Naive thymus-derived CD8-positive, alpha-beta T cell (primary cell): ENCODE measurements at places on chromosomes 1 and 21. TPM values are rescaled to one million over a fixed set of nuclear protein-coding genes. Genes with fewer than 3 reads are reported as not detected.
A peak's percentile ranks its signal among the peaks of the same experiment; 100 is the strongest.

- H3K4me1 ChIP-seq: no peaks in the 10 kb centered on the region
- H3K4me3 ChIP-seq: no peak overlapping the region
- DNase-seq: no peak
- no peak overlapping the region for H3K27ac ChIP-seq
- H3K27me3 ChIP-seq: peaks cover 2% of the 10 kb centered on the region
Observed at GRCh38 chr1:239247285-239247684, 139.1 kb upstream of the CHRM3 start.

GRCh38 chr1:41240781-41241353, 1.2 kb downstream of the SCMH1 start:
- no peaks in the 10 kb centered on the region for H3K27me3 ChIP-seq
- peak overlapping the region; percentile 81 for H3K4me3 ChIP-seq
- DNase-seq: no peak
- H3K27ac ChIP-seq: peak overlapping the region; percentile 83
- no peaks in the 10 kb centered on the region for H3K36me3 ChIP-seq

DNA sequence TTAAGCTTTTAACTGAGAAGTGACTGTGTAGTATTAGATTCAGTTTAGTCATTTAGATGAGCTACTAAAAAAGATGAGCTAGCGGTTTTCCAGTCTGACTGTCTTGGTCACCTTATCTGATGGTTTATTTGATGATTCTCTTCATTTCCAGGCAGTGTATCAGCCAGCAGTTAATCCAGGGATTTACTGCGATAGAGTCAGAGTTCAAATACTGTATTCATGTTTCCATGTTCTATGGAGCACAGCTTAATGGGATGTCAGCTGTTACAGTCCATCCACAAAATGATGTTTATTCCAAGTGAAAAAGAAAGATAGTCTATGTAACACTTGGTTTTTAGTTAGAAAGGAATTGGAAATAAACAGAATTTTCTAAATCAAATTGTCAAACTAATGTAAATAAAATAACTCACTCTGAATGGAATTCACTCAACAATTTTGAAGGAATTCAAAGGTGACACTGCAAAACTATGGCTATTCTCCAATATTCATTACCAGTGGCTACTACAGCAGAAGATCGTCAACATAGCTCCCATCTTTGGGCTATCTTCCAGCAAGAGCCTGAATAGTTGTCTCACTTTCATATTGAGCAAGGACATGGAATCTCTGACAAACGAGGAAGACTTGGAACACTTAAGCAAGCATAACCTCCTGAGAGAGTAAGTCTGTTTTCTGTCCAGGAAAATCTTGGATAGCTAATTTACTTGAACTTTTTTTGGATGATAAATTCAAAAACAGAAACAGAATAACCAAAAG, 54.6 kb upstream of the DPT start:
- H3K4me3 ChIP-seq: no peak overlapping the region
- no peaks in the 10 kb centered on the region for H3K36me3 ChIP-seq
- peaks cover 6% of the 10 kb centered on the region for H3K27me3 ChIP-seq
- DNase-seq: no peak
- H3K4me1 ChIP-seq: no peaks in the 10 kb centered on the region
- H3K27ac ChIP-seq: no peak overlapping the region

GRCh38 chr1:26482921-26483320, 10.7 kb downstream of the HMGN2 start:
- peak overlapping the region; percentile 81 for H3K27ac ChIP-seq
- H3K36me3 ChIP-seq: peaks cover 26% of the 10 kb centered on the region
- no peaks in the 10 kb centered on the region for H3K27me3 ChIP-seq
- DNase-seq: no peak
- no peaks in the 10 kb centered on the region for H3K4me1 ChIP-seq

- no peak for DNase-seq
- H3K27me3 ChIP-seq: no peaks in the 10 kb centered on the region
- H3K27ac ChIP-seq: no peak overlapping the region
- no peaks in the 10 kb centered on the region for H3K36me3 ChIP-seq
- H3K4me1 ChIP-seq: no peaks in the 10 kb centered on the region
Observed at GRCh38 chr21:43801006-43801783, 11.8 kb downstream of the RRP1 start.

DNA sequence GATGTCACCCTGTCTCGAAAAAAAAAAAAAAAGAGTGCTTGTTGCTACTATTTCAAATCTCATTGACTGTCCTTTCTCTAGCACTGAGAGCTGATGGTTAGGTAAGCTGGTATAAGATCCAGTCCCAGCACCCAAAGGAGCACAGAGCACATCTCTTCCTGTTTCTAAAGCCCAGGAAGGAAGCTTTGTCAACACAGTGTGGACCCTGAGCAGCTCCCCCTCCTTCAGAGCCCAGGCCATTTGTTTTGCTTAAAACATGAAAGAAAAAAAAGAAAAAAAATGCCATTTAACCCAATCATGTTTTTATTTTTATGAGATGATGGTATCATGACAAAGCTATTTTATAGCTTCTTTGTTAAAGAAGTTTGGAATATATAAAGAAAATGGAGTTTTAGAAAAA, 184.1 kb upstream of the DUSP10 start:
- H3K27ac ChIP-seq: no peak overlapping the region
- H3K27me3 ChIP-seq: no peaks in the 10 kb centered on the region
- DNase-seq: no peak
- no peak overlapping the region for H3K4me3 ChIP-seq
- H3K36me3 ChIP-seq: peaks cover 5% of the 10 kb centered on the region

DNA sequence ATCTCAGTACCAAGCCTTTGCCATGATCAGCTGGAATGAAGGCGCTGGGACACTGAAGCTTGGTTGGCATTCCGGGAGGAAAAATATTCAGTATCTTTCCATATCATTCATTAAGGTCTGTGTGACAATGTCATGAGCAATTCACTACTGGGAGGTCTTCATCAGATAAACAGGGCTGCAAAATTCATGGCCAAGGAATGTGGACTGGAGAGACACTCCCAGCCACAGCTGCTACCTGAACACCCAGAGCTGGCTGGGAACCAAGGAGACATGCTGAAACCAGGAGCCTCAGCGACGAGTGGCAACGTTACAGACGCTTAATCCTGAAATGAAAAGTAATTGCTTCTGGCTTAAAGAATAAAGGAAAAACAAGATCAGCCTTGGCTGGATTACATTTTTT, 30.6 kb upstream of the DDAH1 start:
- H3K27me3 ChIP-seq: peaks cover 4% of the 10 kb centered on the region
- H3K4me3 ChIP-seq: no peak overlapping the region
- no peaks in the 10 kb centered on the region for H3K36me3 ChIP-seq
- H3K4me1 ChIP-seq: no peaks in the 10 kb centered on the region
- no peak overlapping the region for H3K27ac ChIP-seq
- no peak for DNase-seq

Gene ZNF593
- total RNA-seq: 13.1 TPM

DNA sequence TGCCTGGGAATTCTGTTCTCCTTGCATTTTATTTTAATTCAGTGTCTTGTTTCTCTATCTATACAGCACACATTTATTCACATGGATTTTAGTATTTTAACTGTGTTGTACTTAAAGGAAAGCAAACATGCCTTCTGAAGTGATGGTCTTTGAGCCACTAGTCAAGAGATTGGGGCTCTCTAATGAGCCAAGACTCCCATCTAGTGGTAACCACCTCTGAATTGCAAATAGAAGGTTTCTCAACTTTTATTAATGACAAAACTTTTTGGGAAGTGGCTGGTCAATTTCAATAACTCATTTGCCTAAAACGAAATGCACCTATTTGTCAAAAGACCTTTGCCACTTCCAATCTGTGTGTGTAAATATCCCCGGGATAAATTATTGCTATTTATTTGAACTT, 199.6 kb downstream of the LTN1 start:
- H3K36me3 ChIP-seq: peaks cover 5% of the 10 kb centered on the region
- H3K27me3 ChIP-seq: no peaks in the 10 kb centered on the region
- no peak overlapping the region for H3K27ac ChIP-seq
- peaks cover 4% of the 10 kb centered on the region for H3K4me1 ChIP-seq

Gene CCDC27
- not detected for total RNA-seq
